NCI-H460 (cell line): ENCODE measurements at places on chromosomes 7 and 10.

DNA sequence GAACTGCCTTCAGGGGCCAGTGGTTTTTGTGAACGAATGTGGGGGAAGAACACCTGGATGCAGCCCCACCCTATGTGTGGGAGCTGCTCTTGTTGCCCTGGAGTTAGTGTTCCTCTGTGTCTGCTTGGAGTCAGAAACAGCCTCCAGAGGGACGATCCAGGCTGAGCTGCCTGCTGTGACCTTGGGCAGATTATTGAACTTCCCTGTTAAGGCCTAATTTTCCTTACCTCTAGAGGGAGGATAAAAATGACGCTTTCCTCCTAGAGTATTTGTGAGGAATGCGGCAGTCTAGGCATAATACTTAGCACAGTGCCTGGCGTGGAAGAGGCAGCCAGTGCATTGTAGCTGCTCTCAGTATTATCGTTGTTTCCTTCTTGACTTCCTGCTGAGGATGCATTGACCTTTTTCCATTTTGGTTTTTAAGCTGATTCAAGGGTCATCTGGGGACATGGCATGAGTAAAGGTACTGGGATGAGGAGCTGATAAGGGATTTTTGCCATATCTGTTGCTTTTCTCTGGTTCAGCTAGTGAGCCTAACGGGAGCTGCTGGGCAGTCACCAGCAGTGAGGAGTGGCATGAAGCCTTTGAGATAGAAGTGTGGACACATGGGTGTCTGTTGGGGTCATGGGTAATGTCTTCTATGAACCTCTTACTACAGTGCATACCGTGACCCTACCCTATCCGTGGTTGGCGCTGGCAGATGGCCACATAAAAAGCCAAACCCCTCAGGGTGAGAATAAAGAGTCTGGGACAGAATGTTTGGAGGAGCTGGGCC lies 6.4 kb downstream of the ZFYVE27 start:
- DNase-seq, result no peak

- DNase-seq, result no peak
These were observed 9.0 kb upstream of the WIPF3 start for GRCh38 chr7:29797112-29797944.

DNA sequence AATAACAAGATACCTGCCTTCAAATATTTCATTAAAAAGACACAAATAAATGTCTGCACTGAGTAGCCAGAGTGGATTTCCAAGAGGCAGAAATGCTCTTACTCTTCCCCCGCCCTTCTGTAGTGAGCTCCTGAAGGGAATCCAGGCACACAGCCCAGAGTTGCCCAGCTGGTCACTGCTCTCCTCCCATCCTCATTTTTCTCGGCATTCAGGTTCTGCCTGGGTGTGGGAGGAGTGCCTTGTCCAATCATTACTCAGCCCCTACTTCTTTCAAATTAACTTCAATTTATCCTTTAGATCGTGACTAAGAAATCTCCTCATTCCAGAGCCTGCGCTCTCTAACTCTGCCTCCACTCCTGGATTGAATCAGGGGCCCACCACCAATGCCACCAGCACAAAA lies 12.2 kb downstream of the CCDC6 start:
- no peak for DNase-seq

GRCh38 chr7:47830015-47830414 lies 118.3 kb downstream of the PKD1L1 start:
- no peak for DNase-seq

DNA sequence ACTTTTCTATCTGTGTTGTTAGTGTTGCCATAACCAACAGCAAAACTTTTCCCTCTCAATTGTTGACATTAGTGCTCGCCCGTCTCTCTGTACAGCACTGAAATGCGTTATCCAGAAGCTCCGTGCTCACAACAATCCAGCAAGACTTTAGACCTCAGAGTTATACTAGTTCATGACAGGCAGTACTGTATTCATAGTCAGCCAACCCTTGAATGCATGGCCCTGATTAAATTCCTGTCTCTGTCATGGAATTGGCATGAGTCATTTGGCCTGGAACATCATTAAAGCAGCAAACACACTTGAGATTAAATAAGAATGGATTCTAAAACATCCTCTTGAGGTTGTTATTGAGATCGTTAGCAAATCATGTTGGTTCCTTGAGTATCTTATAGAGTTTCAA lies 405.5 kb upstream of the C7orf33 start:
- DNase-seq, result no peak

DNA sequence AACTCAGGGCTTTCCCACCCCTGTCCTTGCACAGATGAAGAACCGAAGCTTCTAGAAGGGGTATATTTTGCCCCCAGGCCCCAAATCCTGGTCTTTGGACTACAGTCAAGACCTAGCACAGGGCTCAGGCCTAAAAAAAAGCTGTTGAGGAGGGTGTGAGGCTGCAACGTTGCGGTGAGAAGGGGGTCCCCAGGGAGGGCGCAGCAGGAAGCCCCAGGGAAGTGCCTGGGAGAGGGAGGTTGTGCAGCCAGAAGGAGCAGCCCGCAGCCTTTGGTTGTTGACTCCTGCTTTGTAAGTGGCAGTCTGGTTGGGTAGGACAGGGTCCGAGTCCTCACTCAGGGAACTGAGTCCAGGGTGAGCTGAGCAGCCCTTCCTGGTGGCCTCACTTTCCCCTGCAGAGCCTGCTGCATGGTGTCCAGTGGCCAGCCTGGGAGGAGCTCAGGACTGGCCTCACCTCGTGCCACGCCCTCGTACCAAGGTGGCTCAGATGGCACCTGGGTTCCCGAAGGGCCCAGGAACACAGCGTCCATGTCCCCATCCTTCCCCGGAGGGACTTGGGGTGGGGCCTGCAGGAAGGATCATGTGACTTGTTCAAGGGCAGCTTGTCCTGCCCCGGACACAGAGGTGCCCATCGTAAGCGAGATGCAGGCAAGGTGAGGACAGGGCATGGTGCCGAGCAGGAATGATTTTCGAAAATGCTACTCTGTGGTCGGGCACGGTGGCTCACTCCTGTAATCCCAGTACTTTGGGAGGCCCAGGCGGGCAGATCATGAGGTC lies 166.4 kb upstream of the TNRC18 start:
- no peak for DNase-seq

- DNase-seq, result peak; percentile 69
These were observed at the start of gene UBE2D1 for GRCh38 chr10:58334817-58335305. Gene UBE2D1, plus strand, starts transcription at chr10:58335006. Its CDS starts 196 bp downstream, at chr10:58335202.

DNA sequence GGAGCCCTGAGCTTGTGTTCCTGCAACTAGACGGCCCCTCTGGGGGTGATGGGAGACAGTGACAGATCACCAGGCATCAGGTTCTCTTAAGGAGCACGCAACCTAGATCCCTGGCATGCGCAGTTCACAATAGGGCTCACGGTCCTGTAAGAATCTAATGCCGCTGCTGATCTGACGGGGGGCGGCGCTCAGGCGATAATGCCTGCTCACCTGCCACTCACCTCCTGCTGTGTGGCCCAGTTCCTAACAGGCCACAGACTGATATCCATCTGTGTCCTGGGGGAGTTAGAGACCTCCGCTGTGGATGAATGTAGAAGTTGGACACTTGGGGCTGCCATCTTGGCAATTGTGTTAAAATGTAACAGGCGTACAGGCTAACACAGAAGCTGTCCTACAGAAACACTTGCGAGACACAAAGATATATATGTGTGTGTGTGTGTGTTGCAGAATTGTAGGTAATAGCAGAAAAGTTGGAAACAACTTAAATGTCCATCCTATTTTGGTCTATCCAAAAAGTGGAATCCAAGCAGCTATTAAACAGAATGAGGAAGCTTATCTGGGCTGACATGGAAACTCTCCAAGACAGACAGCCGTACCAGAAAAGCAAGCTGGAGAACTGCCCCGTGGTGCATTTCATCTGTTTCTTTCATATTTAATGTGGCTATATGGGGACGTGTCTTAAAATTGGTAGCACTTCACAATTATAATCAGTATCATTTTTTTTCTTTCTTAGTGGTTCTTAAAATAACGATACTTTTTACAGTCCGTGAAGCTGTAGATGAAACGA lies 82.8 kb downstream of the MKI67 start:
- no peak for DNase-seq

- no peak for DNase-seq
These were observed 997.1 kb upstream of the C7orf33 start for GRCh38 chr7:147593271-147594057.

- DNase-seq, result no peak
These were observed 9.2 kb downstream of the TBXAS1 start for GRCh38 chr7:139838276-139838675.

DNA sequence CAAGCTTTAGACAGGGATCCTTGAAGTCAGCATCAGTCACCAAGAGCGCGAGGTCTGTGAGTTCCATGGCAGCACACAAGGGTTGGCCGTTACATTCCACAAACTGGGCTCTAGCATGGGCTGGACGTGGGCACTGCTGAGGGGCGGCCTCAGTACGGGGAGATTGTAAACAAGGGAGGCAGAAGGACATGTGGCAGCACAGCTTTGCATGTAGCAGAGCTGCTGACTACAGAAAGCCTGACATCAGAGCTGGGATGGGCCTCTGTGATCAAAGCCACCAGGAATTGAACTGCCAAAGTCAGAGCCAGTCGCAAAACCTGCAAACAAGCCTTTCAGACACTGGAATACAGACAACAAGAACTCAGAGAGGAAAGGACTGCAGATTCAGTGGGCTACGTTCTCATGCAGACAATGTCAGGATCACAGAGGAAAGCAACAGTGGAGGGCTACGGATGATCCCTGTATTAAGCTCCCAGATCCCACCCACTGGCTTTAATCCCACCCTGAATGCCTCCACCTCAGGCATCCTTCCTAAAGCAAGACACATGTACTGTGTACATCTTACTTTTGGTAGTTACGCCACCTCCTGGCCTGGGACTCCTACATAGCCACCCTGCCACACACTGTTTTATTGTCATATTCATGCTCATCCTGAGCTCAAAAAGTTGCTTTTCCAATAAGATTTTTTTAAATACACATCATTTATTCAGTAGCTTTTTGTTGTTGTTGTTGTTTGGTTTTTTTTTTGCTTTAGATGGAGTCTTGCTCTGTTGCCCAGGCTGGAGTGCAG lies 291.1 kb upstream of the IMMP2L start:
- no peak for DNase-seq

DNA sequence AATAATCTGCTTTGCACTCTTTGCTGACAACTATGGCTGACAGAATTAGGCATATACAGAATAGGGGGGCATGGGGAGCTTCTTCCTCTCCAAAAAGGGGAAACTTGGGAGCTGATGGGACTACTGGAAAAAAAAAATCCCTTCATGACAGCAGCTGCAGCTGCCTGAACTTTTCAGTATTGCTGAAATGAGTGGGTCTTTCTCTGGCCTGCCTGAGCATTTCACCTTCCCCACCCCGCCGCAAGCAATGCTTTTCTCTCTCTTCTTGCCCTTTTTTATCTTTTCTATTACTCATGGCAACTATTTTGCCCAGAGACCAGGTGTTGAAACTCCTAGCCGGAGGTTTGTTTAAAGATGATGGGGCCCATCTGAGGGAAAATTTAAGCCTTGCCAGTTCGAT lies 244.9 kb downstream of the SEMA3D start:
- DNase-seq, result no peak

DNA sequence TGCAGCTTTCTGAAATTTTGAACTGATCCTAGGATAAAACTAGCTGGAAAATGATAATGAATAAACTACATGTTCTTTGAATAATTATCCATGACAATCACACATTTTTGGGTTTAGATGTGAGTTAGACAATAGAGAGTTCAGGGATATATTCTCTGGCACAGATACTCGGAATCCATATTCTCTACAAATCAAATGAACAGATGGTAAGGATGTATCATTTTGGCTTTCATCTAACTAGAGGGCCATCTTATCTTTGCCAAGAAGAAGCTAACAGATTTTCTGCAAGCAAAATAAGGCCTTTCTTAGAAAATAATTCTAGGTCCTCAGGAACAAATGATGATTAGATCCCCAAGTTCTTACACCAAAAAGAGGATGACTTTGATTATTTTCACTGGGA lies 355.9 kb upstream of the C7orf33 start:
- DNase-seq, result no peak

- DNase-seq, result no peak
These were observed 565.9 kb upstream of the NRG3 start for GRCh38 chr10:81309041-81309552.

DNA sequence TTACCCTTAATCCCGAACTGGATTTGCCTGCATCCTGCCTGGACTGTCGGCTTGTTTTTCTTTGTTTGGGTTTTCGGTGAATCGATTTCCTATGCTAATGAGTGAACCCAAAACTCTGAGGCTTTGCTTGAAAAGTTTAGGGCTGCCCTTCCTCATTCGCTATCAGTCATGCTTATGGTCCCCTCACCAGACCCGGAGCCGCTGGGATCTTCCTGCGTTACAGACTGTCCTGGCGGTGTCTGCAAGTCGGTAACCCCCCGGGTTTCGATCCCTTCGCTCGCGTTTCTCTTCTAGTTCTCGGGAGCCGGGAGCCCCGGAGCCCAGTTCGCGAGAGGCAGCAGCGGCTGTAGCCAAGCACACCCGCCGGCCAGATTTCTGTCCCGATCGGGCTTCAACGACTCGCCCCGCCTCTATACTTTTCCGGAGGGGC lies 2.2 kb downstream of the EMX2 start:
- no peak for DNase-seq

GRCh38 chr7:1748076-1748838 lies 78.2 kb downstream of the ELFN1 start:
- DNase-seq, result no peak

GRCh38 chr10:23505797-23506465 lies 67.1 kb downstream of the OTUD1 start:
- no peak for DNase-seq

DNA sequence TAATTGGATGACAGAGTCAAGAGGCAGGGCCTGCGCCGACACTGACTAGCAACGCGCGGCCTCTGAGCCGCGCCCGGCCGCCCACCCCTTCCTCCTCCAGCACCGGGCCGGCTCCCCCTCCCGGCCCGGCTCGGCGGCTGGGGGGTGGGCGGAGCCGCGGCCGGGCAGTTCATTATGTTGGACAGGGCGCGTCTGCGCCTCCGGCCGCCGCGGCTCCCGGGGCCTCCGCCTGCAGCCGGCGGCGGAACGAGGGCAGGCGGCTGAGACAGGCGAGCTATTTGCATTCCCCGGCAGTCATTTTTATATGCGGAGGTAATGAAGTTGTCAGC lies 106.7 kb downstream of the SNX10 start:
- DNase-seq, result no peak

DNA sequence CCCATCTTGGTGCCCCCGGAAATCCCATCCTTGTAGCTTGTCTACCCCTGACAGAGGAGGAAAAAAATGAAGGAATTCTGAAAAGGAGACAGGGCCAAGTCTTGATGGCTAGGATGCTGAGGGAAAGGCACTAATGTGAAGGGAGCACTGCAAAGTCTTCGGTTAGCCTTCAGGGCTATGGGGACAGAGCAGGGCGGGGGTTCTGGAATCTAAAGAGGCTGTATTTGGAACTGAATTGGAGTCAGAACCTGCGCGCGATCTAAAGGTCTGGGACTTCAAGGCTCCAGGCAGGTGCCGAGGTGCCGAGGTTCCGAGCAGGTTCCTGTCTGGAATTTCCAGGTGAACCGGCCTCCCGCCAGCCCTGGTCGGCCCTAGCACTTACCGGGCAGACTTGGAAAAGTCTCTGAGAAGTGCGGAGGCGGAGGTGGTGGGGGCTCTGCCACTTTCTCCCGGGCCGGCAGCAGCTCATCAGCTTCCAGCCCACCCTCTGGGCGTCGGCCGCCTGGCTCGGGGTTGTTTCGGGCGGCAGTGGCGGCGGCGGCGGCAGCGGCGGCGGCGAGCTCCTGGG lies 781 bp downstream of the GBX1 start:
- DNase-seq, result no peak
